Upper lobe of left lung (tissue), 6 donors: ENCODE measurements at places on chromosomes 2 and 18. TPM values are rescaled to one million over a fixed set of nuclear protein-coding genes. Genes with fewer than 3 reads are reported as not detected.

DNA sequence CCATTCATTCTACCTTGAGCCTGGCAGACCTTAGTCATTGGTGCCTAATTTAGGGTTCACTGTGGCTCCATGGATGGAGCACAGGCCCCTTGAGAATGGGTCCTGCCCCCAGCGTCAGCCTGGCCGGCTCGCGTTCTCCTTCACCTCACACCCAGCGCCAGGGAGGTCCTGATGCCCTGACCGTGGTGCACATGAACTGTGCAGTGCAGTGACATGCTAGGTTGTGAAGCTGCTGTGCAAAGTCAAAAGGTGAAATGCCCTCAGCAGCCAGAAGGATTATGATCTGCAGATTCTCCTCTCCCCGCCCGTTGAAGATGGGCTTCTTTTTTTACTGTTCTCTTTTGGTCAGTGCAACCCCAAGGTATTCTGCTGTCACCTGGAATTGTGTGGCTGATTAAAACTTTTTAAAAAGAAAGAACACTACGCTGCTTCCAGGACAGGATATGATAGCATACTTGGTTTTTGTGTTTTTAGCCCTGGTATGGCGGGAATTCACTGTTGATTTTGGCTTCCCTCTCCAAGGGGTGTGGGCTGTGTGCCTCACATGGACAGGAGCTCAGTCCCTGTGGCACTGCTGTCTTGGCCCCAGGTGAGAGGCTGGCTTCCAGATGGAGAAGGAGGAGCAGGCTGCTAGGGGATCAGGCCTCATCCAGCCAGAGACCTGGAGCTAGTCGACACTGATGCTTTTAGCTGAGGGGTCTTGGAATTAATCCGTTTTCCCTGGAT lies 49.4 kb upstream of the MCFD2 start:
- H3K4me3 ChIP-seq: no peak overlapping the region
- H3K36me3 ChIP-seq: no peaks in the 10 kb centered on the region
- H3K4me1 ChIP-seq: peaks cover 49% of the 10 kb centered on the region
- peak overlapping the region; percentile 64 for H3K27ac ChIP-seq

DNA sequence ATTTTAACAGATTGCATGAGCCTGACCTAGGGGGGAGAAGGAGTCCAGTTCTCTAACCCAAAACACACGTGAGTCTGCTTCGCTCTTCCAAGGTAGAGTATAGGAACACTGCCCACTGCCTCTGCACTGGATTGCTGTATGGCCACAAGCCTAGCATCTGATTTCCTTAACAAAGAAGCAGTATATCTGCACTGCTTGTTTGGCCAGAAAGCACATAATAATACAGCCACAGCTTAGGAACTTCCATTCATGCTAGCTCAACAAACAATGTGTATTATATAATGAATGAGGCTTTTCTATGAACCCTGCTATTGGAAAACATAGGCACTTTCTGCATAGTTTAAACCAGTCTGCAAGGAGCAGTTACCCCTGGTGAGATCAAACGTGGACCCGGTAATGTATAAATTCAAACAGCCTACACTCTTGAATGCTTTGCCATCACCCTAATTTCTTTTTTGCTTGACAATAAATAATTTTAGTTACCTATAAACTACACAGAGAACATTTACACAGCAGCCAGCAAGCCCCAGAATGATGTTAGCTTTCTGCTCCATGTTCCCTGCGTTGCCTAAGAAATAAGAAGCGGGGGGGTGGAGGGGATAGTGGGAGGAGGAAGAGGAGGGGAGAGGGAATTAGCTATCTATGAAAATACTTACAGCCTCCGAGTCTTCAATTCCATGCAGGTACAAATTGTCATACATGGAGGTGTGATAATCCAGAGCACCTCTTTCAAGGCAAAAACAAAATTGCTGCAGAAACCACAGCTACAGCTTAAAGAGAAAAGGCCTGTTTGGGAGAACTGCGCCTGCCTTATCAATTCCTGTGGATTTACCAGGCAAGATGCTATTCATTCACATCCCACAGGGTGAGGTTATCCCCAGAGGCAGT lies 125.6 kb downstream of the CACNB4 start:
- H3K27me3 ChIP-seq: no peaks in the 10 kb centered on the region
- no peaks in the 10 kb centered on the region for H3K4me1 ChIP-seq
- H3K27ac ChIP-seq: no peak overlapping the region

- H3K4me3 ChIP-seq: no peak overlapping the region
- H3K36me3 ChIP-seq: peaks cover 60% of the 10 kb centered on the region
- H3K27ac ChIP-seq: no peak overlapping the region
- H3K27me3 ChIP-seq: no peaks in the 10 kb centered on the region
Observed at GRCh38 chr2:151802315-151802714, 25.9 kb downstream of the ARL5A start.

SLC5A7 gene
- total RNA-seq: not detected
